ENCODE measurements at places on chromosomes 16 and 17. TPM values are rescaled to one million over a fixed set of nuclear protein-coding genes. Genes with fewer than 3 reads are reported as not detected.
A peak's percentile ranks its signal among the peaks of the same experiment; 100 is the strongest.

DNA sequence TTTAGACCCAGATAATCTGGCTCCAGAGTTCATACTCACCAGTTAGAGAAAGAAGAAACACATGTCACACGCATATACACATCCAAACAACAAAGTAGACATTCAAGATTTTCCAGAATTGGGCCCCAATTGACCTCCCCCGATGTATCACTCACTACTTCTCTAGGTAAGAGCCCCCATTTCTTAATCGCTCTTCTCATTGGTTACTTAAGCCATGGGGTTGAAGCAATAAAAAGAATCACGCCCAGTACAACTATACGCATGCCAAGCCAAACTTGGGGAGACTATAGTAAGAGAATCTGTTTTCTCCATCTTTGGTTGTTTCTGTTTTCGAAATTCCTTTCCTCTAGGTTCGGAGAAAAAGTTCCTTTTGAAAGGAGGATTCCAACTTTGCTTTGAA lies 565 bp downstream of the DDX52 start:
- peak overlapping the region; percentile 77 for H3K4me3 ChIP-seq
- peak overlapping the region; percentile 67 for H3K27ac ChIP-seq
- peak; percentile 2 for DNase-seq
- no peaks in the 10 kb centered on the region for H3K27me3 ChIP-seq
- H3K36me3 ChIP-seq = peaks cover 17% of the 10 kb centered on the region
- no peaks in the 10 kb centered on the region for H3K4me1 ChIP-seq

Gene MAF
- total RNA-seq = 3.2 TPM

Gene SLC35G6
- not detected for total RNA-seq

GRCh38 chr17:12022310-12022709 lies 1.6 kb downstream of the MAP2K4 start:
- no peaks in the 10 kb centered on the region for H3K36me3 ChIP-seq
- H3K27ac ChIP-seq = no peak overlapping the region
- H3K4me1 ChIP-seq = no peaks in the 10 kb centered on the region
- H3K27me3 ChIP-seq = no peaks in the 10 kb centered on the region
- H3K4me3 ChIP-seq = peak overlapping the region; percentile 94

GRCh38 chr17:5702951-5703510 lies 118.7 kb upstream of the NLRP1 start:
- no peaks in the 10 kb centered on the region for H3K36me3 ChIP-seq
- no peak overlapping the region for H3K4me3 ChIP-seq
- no peak for DNase-seq
- H3K27ac ChIP-seq = no peak overlapping the region

DNA sequence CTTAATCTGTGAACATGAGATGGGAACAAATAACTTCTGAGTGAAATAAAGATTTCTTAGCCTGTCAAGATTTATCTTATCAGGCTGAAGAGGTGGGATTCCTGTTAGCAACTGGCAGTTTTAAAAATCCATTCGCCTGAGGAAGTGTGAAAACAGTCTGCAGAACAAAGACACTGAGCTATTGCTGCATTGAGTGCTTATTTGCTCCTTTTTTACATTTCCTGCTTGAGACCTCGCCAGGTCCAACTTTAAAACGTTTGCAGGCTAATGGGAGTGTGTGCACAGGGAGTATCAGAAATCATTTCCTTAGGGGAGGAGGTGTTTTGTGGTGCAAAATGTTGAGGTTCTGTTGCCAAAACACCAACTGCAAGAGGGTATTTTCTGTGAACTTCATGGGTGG lies 957.8 kb upstream of the RBFOX1 start:
- no peaks in the 10 kb centered on the region for H3K4me1 ChIP-seq
- H3K36me3 ChIP-seq = no peaks in the 10 kb centered on the region
- no peaks in the 10 kb centered on the region for H3K27me3 ChIP-seq
- no peak overlapping the region for H3K27ac ChIP-seq
